ENCODE measurements at places on chromosomes 2 and 18.
A peak's percentile ranks its signal among the peaks of the same experiment; 100 is the strongest.

DNA sequence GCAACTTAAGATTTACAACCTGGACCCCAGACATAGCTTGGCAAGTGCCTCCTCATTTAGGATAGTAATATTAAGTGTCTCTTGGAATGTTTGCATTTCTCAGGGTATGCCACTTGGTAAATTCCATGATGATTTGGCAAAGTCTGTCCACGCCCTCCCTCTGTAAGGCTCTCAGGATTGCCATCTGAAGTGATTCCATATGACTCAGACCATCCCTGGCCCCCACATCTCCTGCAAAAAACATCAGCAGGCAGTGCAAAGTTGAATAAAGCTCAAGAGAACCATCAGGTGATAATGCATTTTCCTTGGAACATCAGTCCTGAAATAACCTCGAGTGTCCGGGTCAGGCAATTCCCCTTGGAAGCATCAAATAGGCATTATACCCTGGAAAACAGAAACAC lies 27.1 kb upstream of the PIEZO2 start:
- DNase-seq: no peak

- DNase-seq: no peak
These were observed 20.1 kb downstream of the GPR35 start for GRCh38 chr2:240645346-240645745.

DNA sequence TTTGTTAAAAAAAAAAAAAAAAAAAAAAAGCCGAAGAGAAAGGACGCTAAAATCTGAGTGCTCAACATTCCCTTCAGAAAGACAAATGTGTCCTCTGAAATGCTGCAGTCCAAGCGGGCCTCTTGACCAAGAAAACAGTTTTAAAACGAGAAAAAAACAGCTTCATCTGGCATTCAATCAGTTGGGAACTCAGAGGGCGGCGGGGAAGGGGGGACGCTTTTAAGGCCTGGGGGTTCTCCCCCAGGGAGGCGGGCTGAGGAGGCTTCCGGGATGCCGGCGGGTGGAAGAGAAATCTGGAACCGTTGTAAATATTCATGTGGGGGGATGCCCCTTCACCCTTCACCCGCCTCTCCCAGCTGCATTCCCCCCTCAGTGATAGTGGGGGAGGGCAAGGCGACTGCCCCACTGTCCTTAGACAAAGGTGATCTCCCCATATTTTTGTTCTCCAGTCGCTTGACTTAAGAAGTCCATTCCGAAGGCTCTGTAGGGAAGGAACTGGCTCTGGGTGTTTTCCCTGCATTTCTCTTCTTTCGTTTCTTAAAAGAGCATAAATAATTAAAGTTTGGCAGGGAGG lies 3.3 kb upstream of the HOXD11 start:
- no peak for DNase-seq

DNA sequence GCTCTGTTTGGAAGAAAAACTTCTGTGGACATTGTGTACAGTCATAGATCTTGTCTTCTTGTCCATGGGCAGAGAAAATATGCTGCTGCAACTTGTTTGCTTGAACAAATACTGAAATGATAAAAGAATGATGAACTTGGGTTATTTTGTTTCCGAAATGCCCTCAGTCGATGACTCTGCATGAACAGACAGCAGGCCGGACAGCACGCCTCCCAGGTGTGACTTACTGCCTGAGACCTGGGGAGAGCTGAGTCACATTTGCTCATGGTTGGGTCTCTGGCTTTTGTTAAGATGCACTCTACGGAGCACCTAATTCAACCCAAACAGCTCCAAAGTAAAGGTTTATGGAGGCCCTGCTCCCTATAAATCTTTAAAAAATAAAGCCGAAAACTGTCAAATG lies 262.5 kb downstream of the ZNF521 start:
- DNase-seq: no peak

GRCh38 chr2:241859436-241860183 lies 916 bp upstream of the PDCD1 start:
- DNase-seq: peak; percentile 74

DNA sequence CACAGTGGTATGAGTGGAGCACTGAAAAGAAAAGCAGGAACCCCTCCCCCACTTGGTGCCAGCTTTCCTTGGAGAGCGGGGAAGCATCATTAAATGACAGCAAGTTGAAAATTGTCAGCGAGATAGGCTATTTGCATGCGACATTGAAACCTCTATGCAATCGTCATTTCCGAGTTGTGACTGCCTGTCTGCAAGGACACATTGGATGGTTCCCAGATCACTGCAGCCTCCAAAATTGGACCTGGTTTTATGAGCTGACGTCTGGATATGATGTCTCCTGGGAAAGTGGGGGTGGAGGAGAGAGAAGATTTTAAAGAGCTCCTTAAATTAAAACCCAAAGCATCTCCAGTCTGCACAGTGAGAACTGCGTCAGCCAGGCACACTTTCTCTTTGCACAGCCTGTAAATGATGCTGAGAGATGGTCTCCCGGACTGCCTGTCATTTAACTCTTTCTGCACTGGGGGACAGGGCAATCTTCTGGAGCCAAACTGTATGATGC lies 57.8 kb upstream of the KIF5C start:
- DNase-seq: no peak

GRCh38 chr2:153417077-153417476 lies 61.5 kb downstream of the RPRM start:
- DNase-seq: no peak

- no peak for DNase-seq
These were observed 369.9 kb downstream of the FSIP2 start for GRCh38 chr2:186108470-186108869.

GRCh38 chr2:28408764-28409599 lies 16.3 kb downstream of the FOSL2 start:
- DNase-seq: peak; percentile 66

GRCh38 chr2:44952143-44952805 lies 10.8 kb downstream of the SIX3 start:
- no peak for DNase-seq

- no peak for DNase-seq
These were observed 9.8 kb upstream of the GPC1 start for GRCh38 chr2:240425697-240426096.

DNA sequence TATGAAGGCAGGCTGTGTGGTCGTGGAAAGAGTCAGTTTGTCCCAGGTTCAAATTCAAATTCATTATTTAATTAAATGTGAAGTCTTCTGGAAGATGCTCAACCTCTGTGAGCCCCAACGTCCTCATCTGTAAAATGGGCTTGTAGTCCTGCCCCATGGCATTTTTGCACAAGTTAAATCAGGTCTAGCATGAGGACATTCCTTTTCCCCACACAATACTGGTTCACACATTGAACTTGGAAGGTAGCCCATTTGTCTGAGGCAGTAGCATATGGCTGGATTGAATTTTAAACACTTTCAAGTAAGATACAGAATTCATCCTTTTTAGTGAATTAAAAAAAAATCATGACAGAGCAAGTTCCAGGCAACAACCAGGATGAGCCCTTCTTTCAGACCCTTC lies 665.4 kb upstream of the HS6ST1 start:
- no peak for DNase-seq

DNA sequence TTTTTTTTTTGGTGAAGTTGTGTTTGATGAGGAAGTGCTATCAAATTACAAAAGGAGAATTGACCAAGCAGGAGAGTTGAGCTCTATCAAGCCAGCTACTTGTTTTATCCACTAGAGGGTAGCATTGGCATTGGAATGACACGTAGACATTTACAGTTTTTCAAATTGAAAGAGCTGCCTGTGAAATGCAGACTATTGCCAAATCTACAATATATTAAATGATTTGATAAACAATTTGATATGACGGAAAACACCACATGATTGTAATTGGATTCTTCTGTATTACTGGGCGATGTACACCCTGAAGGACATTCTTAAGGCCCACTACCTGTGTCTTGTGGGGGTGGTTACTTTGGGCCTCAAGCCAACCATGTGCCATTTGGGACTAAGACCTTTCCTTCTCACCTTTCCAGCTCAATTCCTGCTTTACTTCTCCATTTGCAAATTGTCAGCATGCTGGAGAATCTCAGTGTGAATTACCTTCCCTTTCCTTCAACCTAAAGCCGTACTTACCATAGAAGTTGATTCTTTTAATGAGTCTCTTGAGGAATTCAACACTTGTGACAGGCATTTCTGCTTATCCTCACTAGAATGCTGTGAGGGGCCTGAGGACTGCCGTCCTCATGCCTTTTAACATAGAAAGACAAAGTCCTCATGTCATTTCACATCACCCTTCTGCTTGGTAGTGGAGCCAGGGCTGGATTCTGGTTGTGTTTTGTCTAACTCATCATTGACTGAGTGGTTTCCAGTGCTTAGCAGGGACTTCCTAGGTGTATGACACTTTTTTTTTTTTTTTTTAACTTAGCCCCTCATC lies 134.8 kb upstream of the THUMPD2 start:
- no peak for DNase-seq

- no peak for DNase-seq
These were observed 31.0 kb downstream of the TANC1 start for GRCh38 chr2:158999458-158999857.

DNA sequence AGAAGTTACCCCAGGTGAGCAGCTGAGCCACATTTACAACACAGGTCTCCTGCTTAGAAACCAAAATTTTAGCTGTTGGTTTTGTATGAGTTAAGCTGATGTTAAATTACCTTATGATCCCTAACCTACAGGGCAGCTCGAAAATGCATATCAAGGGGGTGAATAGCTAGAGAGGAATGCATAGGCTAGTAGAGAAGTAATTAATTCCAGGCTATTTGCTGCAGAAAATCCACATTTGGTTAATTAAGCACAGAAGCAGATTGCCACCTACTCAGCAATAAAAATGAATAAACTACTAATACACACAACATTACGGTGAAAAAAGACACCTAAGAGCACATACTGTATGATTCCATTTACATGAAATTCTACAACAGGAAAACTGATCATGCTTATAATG lies 91.4 kb downstream of the OSBPL1A start:
- no peak for DNase-seq

GRCh38 chr2:226524381-226524843 lies 275.2 kb downstream of the IRS1 start:
- DNase-seq: no peak

GRCh38 chr18:46627136-46627535 lies 29.9 kb downstream of the LOXHD1 start:
- no peak for DNase-seq

DNA sequence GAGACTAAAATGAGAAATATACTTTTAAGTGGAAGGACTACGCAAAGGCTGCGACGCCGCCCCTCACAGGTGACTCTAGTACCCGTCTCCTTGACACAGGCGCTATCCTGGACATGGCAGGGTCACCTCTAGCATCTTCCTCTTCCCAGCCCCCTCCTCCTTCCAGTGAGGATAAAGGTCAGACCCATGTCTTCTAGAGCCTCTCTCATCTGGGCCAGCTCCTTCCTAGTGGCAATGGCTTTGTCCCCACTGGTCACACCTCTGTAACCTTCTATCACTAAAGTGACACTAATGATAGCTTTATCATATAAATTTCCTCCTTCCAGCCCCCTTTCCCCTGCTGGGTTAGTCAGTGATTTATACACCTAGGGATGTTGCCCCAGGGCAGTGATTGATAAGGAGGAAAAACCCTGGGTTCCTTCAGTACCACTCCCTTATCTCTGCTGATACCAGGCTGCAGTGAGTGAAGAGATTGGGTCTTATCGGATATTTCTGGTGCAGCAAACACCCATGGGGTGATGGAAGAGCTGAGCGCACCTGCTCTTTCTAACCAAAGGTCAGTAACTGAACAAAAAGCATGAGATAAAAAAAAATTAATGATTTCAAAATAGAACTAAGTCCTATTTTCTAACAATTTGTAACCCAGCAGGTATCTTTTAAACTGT lies 62.0 kb upstream of the FZD5 start:
- DNase-seq: no peak

GRCh38 chr2:180222644-180223043 lies 215.5 kb upstream of the CWC22 start:
- DNase-seq: no peak

DNA sequence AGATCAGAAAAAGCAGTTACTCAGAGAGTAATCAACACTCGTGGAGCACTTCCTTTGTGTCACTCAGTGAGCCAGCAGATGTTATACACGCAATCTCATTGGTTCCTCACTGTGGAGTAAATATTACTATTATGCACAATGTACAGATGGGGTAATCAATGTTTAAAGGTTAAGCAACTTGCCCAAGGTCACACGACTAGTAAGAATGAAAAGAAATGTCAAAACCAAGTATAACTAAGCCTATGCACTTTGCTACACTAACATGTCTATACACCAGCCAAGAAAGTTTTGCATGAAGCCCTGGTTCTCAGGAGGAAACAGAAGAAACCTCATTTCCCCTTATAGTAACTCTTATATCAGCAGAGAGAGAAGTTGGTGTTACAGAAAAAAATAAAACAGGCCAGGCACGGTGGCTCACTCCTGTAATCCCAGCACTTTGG lies 5.4 kb downstream of the METTL21A start:
- DNase-seq: no peak

DNA sequence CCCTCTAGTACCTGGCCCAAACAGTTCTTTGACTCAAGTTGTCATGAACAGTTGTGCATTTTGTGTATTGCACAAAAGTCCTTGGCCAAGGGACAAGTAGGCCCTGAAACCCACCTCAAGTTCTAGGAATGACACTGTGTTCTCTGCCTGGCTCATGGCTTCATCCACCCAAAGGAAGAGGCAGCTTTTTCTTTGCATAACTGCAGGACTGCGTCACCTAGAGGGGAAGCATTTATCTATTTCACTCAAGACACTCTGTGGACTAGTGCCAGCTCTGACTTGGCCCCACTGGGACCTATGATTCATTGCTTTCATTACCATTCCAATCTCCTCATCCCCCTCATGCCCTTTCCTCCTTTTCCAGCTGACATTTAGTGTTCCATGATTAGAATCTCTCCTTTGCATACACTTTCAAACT lies 119.3 kb upstream of the SIX2 start:
- DNase-seq: no peak

DNA sequence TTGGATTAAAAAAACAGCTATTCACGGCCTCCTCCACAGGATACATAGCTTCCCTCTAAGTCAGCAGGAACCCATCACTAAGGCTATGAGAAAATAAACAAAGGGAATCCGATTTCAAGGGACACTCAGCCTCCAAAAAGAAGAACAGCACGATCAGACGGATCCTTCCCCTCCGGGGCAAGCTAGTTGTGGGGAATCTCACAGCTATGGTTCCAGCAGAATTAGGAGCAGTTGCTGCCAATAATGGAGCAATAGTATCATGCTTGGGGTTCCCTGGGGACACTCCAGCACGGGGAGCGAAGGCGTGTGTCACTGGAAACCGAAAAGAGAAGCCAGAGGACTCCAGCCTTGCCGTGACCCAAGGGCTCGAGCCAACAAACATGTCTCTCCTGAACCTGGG lies 163.1 kb downstream of the TTC32 start:
- DNase-seq: no peak

DNA sequence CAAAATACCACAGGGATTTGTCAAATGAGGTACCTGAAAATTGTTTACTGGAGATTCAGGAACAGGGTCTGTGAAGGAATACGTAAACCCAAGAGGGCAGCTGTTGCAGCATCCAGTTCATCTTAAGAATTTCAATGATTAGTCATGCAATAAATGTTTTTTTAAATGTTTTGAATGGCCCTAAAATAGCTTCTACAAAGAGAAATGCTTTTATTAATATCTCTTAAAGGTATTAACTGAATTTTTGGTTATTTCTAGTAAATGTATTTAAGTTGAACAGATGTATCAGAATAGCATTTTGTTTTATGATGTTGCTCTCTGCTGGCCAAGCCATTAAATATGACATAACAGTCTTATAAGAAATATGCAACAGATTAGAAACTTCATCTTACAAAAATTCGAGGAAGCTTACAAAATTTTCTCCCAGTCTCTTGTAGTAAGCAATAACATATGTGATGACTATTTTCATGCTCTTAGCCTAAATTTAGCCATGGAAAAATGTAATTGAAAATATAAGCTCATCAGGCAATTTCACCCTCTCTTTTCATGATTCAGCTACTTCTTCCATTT lies 863.9 kb downstream of the SUCLG1 start:
- DNase-seq: no peak

- no peak for DNase-seq
These were observed 640.7 kb upstream of the ACVR2A start for GRCh38 chr2:147204102-147204501.
